ENCODE measurements at places on chromosomes 1 and 21.

GRCh38 chr1:207261971-207262370, 59.5 kb upstream of the CD55 start:
- no peak for DNase-seq

GRCh38 chr1:111489604-111490003, 13.8 kb downstream of the ADORA3 start:
- DNase-seq: no peak

DNA sequence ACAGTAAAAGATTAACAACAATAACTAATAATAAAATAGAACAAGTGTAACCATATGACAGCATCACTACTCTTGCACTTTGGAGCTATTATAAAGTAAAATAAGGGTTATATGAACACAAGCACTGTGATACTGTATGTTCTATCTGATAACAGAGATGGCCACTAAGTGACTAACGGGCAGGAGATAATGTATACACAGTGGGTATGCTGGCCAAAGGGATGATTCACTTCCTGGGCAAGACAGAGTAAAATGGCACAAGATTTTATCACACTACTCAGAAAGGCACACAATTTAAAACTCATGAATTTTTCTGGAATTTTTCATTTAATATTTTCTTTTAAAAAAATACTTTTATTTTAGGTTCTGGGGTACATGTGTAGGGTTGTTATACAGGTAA, 12.3 kb downstream of the SLC9C2 start:
- no peak for DNase-seq

GRCh38 chr1:33274446-33274845, 18.2 kb downstream of the ZNF362 start:
- no peak for DNase-seq

DNA sequence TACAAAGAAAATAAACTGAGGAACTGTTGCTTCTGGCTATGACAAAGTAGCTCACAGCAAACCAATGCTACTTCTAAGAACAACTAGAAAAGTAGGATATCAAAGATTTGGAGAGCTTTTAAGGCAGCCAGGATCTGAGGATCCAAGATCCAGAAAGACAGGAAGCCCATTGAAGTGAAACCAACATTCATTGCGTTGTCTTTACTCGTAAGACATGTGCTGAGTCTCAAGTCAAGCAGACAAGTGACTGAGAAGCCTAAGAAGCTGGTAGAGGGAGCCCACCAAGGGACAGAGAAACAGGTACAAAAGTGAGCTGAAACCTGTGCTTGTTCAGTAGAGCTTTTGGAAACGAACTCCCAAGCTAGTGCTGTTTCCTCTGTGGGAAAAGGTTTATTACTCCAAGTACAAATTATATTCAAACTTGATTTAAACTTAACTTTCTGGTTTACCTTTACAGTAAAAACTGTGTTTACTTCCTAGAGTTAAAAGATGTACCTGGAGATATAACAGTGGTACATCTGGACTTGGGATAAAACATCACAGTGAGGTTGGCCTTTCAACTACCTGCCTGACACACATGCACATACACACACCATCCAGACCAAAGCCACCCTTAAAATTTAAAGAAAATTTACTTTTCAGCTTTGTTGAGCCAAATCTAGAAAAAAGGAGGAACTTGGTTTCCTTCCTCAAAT, 41.2 kb downstream of the NME7 start:
- DNase-seq: no peak

GRCh38 chr1:197448121-197448779, 180.2 kb downstream of the CRB1 start:
- DNase-seq: no peak

GRCh38 chr1:63923302-63923701, 149.5 kb downstream of the ROR1 start:
- no peak for DNase-seq

- DNase-seq: no peak
These were observed 35.3 kb upstream of the PAXBP1 start for GRCh38 chr21:32806810-32807386.

DNA sequence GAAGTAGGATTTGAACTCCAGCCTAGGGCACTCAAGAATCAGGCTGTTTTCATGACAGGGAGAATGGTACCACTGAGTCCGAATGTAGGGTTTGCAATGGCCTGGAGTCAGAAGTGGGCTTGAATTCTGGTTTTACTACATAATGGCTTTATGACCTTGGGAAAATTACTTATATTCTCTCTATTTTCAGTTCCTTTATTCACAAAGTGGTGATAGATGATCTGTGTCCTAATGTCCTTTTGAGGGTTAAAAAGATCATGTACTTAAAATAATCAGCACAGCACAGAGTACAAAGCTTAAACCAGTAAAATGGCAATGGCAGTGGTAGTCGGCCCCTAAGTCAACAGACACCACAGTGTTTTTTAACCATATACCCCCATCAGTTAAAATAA, 63.7 kb upstream of the HOOK1 start:
- no peak for DNase-seq
